Activated CD4-positive, alpha-beta T cell treated with anti-CD3 and anti-CD28 coated beads for 1 hour (primary cell): ENCODE measurements at places on chromosomes 1 and 21.
A peak's percentile ranks its signal among the peaks of the same experiment; 100 is the strongest.

DNA sequence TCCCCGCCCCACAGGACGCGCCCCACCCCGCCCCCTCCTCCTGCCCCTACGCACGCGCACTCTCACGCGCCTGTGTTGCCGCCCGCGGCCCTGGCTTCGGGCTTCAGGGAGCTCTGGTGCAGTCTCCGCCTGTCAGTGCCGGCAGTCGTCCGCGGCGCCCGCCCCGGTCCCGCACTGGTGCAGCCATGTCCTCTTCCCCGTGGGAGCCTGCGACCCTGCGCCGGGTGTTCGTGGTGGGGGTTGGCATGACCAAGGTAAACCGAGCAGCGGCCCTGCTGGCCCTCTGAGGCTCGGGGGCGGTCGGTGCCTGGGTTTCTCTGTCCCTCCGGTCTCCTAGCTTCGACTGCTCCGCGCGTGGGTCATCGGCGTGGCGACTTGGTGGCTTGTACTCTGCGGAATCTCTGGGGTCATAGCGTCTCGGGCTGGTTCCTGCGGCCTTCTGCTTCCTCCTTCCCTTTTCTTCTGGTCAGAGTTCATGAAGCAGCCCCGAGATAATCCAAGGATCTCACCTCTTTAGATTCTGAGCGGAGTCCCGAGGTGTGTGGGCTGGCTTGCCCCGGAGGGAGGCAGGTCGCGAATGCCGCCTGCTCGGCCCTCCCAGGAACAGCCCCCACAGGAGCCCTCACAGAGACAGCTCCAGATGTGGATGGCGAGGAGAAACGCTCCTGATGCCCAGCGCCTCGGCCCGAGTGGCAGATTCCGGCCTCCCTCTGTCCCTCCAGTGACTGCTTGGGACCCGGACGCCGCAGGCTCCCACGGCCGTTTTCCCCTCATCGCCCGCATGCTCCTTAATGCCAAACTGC is at the start of gene SCP2:
SCP2 (plus strand) TSS at position 65 of the 803 bp plus-strand sequence; CDS start at position 186, 121 bp downstream.
- DNase-seq: peak; percentile 70

DNA sequence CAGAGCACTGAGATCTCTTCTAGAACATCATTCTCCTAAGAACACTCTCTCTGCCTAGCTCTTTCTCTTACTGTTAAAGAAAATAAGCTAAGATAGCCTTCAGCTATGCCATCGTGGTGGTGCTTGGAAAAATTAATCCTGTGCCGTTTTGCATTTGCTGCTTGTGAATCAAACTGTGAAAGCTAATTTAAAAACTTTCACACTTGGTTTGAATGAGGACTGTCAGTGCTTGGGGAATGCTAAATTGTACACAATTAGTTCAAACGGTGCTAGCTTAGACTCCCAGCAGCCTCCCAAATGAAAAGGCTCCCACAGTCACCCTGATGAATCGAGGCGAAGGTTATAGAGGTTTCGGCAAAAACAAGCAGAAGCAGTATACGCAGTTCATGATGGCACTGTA is 79.6 kb downstream of the DAB1 start:
- no peak for DNase-seq

DNA sequence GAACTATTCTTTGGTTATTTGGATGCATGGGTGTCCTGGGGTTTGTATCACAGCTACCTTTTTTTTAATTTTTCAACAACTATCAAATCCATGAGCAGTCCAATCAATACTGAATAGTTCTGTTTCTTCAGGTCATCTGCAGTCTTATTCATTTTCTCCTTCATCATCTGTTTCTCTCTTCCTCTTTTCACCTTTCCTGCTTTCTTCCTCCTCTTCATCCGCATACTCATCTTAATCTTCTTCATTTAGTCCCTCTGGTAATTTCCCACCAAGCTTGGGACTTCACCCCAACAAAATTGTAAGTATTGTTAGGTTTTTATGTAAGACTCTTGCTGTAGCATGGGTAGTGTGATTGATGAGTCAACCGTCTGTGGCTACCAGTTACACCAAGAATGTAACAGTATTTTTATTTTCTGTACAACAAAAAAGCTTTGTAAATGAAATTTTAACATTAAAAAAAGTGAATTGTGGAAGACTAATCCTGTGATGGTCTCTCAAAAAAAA is 184.1 kb upstream of the RNPC3 start:
- no peak for DNase-seq

DNA sequence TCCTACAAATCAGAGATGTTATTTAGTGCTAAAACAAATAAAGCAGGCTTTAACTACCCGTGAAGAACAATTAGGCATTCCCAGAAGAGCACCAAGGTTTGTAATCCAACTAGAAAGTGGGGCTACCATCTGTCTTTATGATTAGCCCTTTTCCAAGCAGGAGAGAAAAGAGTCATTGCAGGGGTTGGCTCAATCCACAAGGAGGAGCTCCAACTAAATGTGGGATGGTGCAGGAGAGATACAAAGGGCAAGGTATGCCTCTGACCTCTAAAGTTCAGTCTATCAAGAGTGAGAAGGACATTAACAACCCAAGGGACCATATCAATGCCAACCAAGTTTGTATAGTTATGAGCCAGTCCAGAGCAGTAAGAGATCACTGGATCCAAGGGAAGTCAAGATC is 382.7 kb upstream of the DUSP10 start:
- no peak for DNase-seq

DNA sequence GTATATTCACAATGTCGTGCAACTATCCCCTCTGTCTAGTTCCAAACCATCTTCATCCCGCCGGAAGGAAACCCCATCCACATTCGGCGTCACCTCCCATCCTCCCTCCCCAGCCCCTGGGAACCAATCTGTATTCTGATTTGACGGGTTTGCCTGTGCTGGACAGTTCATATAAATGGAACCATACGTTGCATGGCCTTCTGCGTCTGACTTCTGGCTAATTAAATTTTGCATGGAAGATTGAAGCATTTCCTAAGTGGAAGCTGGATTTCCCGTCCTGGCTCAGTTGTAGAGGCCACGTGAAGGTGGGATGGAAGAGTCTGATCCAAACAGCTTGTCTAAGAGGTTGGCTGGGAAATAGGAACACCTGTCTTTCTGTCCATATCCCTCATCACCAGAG is 14.6 kb downstream of the SPSB1 start:
- DNase-seq: no peak

DNA sequence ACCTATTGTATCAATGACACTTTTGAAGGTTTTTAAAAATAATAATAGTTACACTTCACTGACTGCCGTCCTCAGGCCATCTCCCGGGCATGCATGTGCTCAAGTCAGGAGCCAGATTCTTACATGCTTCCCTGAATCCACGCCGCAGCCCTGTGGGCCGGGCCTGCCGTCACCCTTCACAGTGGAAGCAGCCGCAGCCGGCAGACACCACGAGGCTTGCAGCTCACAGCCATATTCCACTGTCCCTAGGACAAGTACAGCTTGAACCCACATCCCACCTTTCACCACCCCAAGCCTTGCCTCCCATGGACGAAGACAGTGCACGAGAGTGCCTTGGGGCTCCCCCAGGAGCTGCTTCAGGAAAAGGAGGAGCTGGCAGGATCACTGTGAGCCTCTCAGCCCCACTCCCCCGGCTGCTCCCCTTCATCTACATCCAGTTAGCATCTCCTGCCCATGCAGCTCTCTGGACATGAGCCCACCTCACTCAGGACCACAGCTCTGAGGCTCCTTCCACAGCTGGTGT is 77.2 kb downstream of the POFUT2 start:
- no peak for DNase-seq

DNA sequence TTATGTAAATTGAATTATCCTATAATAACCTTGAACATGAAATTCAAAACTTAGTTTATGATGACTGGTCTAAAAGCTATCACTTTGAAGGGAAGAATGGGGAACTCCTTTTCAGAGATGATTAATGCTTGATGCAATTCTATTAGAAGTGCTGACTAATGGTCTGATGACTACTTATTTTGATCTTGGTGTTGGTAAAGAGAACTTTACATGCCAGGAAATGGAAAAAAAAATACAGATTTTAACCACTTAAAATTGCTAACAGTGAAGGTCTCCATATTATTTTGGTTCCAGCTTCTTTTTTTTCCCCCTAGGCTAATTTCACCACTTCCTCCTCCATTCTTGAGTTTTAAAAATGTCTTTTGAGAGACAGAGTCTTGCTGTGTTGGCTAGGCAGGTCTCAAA is 22.9 kb downstream of the S1PR1 start:
- no peak for DNase-seq

DNA sequence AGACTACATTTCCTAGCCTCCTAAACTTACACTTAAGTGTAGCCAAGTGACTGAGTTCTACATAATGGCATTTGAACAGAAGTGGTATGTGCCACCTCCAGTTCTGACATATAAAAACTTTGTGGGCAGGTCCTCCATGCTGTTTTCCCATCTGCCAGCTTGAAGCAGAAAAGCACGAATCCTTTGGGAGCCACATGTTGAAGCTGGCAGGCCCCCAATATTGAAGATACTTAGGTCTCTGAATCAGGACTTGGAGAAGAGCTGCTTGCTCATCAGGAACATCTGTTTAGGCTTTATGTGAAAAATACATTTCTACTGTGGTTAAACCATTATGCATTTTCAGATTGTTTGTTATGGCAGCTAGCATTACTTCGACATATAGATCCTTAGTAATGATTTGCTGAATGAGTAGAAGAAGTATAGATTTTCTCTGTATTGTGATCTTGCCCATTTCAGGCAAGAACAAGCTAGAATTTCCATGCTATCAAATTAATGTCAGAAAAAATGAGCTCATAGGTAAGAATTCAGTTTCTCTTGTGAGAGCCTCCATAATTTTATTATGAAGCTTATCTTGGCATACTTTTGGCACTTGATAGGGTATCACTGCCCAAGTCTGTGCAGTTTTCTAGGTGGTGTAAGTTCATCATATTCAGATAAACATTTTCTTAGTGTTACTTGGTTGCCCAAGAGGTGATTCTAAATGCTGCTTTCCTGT is 68.4 kb downstream of the GDAP2 start:
- no peak for DNase-seq

DNA sequence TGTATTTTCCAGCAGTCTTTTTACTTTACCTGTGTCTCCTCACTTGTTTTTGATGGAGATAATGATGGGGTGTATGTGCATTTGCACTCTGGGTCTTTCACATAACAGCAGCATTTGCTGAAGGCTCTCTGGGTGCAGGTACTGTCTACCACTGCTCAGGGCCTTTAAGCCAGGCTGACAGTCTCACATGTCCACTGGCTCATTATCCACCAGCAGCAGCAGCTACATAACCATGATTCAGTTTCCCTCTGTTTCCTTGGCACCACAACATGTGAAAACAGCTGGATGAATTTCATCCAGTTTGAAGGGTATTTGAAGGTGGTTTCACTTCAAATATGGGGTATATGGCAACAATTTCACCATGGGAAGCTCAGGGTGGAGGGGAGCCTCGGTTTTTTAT is 41.2 kb upstream of the ROR1 start:
- DNase-seq: no peak

DNA sequence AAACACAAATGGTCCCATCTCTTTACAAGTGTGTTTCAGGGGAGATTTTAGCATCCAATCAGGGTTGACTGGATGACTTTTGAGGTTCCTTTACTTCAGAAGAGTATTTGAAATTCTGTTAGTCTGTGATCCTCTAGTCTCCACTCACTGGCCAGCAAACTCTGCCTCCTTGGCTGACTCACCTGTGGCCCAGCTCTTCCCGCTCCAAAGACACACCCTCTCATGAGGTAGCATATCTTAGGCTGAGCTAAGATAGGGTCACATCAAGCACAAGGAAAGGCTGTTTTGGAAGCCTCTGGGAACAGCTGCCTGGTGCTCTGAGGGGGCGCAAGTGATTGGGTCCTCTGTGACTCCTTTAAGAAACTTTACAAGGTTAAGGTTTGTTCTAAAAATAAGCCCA is 102.3 kb upstream of the FGGY start:
- no peak for DNase-seq

- no peak for DNase-seq
Observed at GRCh38 chr1:87089070-87089736, 174.8 kb downstream of the HS2ST1 start.
